ENCODE measurements at places on chromosomes 16 and 17.

DNA sequence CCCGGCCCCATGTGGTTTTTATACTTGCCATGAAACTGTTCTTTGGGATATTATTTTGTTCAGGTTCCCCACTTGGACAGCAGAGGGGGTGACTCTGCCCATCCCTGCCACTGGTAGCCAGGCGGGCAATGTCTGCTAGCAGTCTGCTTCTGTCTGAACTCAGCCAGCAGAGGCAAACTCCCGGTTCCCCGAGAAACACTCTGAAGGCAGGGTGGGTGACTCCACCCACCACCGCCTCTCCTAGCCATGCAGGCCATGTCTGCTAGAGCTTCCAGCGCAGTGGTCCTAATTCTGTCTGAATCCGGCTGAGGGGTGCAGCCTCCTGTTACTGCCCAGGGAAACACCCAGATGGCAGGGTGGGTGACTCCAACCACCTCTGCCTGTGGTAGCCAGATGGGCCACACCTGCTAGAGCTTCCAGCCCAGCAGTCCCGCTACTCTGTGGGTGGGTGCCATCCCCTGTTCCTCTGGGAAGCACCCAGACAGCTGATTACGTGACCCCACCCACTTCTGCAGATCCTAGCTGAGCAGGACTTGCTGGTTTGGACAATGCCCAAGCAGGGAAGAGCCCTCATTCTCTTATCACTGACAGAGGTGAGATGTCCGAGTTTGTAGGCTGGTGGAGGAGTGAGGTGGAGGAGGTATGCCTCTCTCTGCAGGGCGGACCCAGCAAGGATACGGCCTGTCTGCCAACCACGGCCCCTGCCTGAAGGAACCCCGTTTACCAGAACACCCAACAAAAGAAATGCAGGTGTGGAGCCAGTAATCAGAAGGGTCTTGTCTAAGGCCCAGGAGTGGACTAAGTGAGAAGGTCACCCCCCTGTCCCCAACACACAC is 22.4 kb downstream of the NLRP1 start:
- DNase-seq, result no peak

DNA sequence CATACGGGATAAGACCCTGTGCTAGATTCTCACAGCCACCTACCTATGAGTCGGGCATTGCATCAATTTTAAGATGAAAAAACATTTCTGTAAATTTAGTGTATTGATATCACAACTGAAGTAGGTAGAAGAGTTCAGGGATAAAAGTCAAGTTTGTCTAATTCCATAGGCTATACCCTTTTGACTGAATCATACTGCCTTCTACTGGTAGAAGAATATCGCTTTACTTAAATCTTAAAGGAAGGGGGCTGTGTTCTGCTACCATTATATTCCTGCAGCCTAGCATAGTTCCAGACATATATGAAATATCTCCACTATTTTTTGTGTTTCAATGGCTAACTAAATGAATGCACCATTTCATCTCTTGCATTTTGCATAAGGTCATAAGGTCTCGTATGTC is 1128.6 kb downstream of the CDH8 start:
- no peak for DNase-seq

DNA sequence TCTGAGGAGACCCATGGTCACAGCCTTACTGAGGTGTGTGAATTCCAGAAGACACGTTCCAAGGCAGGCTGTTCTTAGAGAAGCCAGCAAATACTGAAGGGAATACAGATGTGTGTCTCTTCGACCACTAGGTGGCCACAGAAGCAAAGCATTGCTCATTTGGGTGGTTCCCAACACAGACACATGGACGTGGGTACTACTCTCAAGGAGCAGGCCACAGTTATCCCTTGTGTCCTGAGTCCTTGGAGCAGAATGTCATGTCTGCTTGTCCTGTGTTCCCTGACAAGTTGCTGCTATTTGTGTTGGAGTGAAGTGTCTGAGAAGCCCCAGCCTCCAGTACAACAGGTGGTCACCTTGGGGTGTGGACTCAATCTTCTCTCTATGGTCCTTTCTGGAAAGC is 30.3 kb downstream of the HMOX2 start:
- DNase-seq, result peak; percentile 89

DNA sequence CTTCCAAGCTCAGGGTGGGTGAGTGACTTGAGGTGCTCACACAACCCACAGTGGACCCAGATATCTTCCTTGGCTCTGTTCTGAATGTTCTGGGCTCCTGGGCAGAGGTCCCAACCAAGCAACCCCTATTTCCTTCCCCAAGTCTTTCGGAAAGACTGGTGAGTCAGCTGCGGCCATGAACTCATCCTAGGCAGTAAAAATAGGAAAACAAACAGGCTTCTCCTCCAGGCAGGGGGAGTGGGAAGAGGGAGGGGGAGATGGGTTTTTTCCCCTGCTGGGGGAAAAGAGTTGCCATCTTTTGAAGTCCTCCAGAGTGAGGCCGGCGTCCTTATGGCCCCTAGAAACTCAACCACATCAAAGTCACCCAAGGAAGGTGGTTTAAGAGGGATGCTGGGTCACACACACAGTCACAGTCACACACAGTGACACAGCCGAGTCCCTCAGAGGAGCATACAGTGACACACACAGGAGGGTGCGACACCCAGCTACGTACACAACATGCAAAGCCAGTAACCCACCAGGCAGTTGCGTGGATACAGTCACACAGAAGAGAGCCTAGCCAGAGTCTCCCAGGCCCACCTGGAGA is 16.0 kb upstream of the DLX4 start:
- DNase-seq, result peak; percentile 56

- DNase-seq, result no peak
Measured at GRCh38 chr16:3580251-3580651, 3.0 kb upstream of the NLRC3 start.

DNA sequence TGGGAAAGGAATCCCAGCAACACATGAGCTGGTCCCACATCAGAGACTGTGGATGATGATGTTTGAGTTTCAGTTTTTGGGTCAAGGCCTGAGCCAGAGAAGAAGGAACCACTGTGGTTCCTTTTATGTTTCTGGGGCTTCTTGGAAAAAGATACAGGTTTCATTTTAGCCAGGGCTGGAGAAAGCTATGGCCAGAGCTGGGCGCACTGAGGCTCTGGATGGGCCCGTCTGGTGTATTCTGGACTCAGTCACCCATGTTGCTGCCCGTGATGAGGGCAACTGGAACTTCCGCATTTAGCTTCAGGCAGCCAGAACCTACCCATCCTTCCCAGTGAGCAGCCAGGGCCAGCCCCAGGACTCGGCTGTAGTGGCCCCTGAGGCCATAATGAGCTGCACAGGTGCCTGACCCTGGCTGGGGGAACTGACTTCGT is 15.0 kb upstream of the PITPNA start:
- peak; percentile 84 for DNase-seq

GRCh38 chr16:57151369-57151768 is 34.5 kb downstream of the PSME3IP1 start:
- no peak for DNase-seq

- DNase-seq, result no peak
Measured at GRCh38 chr16:19520861-19521331, 1.0 kb downstream of the GDE1 start.
